ENCODE measurements at places on chromosomes 6 and 20. TPM values are rescaled to one million over a fixed set of nuclear protein-coding genes. Genes with fewer than 3 reads are reported as not detected.

DNA sequence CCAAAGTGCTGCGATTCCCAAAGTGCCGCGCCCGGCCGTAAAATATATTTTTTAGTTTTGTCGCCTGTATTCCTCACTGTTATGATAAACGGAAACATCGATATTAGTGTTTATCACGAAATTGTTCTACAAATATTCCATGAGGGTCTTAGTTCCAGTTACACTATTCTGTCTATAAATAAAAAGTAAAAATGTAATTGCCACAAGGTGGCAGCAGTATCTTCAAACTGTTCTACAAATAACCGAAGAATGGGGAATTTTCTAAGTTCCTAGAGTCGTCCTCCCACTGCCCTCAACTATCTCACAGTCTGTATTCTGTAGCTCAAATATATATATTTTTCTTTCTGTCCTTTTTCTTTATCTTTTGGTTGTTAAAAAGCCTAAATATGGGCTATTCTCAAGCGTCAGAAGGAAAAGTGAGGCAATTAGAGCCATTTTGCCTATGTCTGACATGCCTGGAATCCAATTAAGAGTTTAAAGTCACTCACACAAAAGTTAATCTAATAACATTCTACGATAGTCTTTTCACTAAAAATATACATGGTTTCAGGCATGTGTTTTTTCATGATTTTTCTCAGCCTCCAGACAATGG lies 14.2 kb upstream of the FAM162B start:
- H3K4me3 ChIP-seq, result no peak overlapping the region
- H3K4me1 ChIP-seq, result no peaks in the 10 kb centered on the region
- H3K27ac ChIP-seq, result no peak overlapping the region
- H3K36me3 ChIP-seq, result no peaks in the 10 kb centered on the region
- DNase-seq, result no peak
- no peaks in the 10 kb centered on the region for H3K27me3 ChIP-seq

The THBS2 gene
- total RNA-seq, result under 0.01 TPM

The WFDC5 gene
- total RNA-seq, result not detected

The ARFGEF3 gene
- 44.6 TPM for total RNA-seq

The CEP85L gene
- 45.9 TPM for total RNA-seq

The HLA-DRB5 gene
- not detected for total RNA-seq

The HLA-F gene
- 85.2 TPM for total RNA-seq

DNA sequence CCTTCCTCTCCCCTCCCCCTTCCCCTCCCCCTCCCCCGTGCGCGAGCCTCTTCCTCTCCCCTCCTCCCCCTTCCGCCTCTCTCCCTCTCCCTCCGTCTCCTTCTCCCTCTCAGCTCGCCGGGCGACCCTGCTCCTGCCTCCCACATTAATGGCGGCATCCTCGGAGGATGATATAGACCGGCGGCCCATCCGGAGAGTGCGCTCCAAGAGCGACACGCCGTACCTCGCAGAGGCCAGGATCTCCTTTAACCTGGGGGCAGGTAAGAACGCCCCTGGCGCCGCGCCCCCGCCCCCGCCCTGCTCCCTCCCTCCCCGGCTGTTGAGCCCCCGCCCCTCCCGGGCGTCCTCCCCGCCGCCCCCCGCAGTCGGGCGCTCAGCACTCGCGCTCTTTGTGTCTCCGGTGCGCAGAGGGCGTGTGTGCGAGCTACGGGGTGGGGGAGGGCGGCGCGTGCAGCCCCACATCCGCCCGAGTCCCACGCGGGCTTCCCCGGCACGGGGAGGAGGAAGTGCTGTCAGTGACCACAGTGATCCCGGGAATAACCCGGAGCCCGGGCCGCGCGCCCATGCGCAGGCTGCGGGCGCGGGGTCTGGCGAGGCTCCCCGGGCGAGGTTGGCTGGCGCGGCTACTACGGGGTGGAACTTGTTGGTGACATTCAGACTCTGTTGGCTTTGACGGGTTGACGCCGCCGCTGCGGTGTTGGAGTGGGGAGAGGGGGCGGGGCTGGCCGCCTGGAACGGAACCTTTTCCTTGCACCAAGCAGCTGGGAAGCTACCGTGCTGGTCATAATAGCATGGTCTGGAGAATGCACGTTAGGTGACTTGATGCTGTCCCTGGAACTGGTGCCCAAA lies 33.2 kb downstream of the PHACTR1 start:
- H3K4me3 ChIP-seq, result peak overlapping the region; percentile 29
- H3K4me1 ChIP-seq, result peaks cover 15% of the 10 kb centered on the region
- H3K36me3 ChIP-seq, result no peaks in the 10 kb centered on the region
- DNase-seq, result no peak
- H3K27ac ChIP-seq, result no peak overlapping the region

DNA sequence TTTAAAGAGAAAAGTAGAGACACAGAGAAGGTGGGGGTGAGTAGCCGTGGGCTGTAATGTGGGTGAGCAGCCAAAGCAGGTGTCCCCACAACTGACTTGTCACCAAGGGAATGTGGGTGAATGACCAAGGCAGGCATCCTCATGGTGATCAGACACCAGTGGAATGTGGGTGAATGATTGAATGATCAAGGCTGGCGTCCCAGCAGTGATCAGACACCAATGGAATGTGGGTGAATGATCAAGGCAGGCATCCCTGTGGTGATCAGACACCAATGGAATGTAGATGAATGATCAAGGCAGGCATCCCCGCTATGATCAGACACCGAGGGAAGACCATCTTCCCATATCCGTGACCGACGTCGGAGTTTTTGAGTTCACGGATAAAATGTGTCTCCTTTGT lies 49.8 kb upstream of the OR14J1 start:
- H3K27ac ChIP-seq, result no peak overlapping the region
- H3K36me3 ChIP-seq, result no peaks in the 10 kb centered on the region
- no peak overlapping the region for H3K4me3 ChIP-seq
- H3K4me1 ChIP-seq, result no peaks in the 10 kb centered on the region

DNA sequence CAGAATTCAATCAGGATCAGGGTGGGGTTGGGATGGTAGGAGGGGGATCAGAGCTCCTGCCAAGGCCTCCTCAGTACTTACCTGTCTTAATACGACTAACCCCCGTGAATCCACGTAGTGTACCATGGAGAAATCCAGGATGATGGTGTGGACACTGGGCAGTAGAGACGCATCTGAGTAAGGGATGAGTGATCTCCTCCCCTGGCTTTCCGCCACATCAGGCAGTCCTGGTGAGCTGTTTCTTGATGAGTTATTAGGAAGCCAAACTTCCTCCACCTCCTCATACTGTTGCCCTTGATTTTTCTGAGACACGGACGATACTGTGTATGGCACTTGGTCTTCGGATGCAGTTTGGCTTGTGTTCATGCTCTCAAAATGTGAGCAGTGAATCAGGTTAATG lies 34.2 kb upstream of the SRPK1 start:
- H3K36me3 ChIP-seq, result no peaks in the 10 kb centered on the region
- H3K27ac ChIP-seq, result no peak overlapping the region
- no peak for DNase-seq
- H3K4me1 ChIP-seq, result no peaks in the 10 kb centered on the region
- no peak overlapping the region for H3K4me3 ChIP-seq

- no peaks in the 10 kb centered on the region for H3K27me3 ChIP-seq
- no peak overlapping the region for H3K27ac ChIP-seq
- H3K36me3 ChIP-seq, result no peaks in the 10 kb centered on the region
- H3K4me3 ChIP-seq, result no peak overlapping the region
Observed at GRCh38 chr6:157068691-157069324, 254.5 kb downstream of the TMEM242 start.

- H3K36me3 ChIP-seq, result no peaks in the 10 kb centered on the region
- peak overlapping the region; percentile 47 for H3K4me3 ChIP-seq
- no peaks in the 10 kb centered on the region for H3K27me3 ChIP-seq
- peak overlapping the region; percentile 91 for H3K27ac ChIP-seq
- H3K4me1 ChIP-seq, result no peaks in the 10 kb centered on the region
Observed at GRCh38 chr6:29941916-29942274, 437 bp upstream of the HLA-A start.
